ENCODE measurements at places on chromosomes 5 and 9. TPM values are rescaled to one million over a fixed set of nuclear protein-coding genes. Genes with fewer than 3 reads are reported as not detected.
A peak's percentile ranks its signal among the peaks of the same experiment; 100 is the strongest.

GRCh38 chr9:9963841-9964240, 649.0 kb downstream of the PTPRD start:
- no peak for DNase-seq

DNA sequence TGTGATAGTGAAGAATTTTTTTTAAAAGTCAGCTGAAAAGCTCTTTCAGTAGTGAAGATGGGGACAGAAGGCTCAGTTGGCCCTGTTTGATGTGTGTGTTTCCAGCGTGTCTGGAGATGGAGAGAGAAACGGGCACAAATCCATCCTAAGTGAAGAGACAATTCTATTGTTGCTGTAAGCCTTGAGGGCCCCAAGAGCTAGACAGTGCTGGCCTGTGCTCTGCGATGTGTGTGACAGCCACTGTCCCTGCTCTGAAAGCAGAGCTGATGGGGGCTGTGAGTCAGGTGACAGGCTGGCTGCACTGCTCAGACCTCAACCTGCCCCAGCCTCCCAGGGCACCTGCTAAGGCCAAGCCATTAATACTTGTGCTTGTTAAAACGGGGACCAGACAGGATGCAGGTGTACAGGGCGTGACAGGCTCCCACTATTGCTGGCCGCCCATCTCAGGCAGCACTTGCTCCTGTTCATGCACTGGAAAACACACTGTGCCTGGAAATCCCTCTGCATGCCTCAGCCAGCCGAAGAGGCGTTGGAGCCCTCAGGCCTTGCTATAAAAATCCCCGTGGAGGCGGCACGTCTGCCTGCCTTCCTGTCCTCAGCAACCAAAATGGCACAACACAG, 44.6 kb upstream of the SEMA4D start:
- DNase-seq = no peak

RIC1 gene
- total RNA-seq = 71.2 TPM

GRCh38 chr9:87270221-87270847, 227.3 kb upstream of the DAPK1 start:
- peak; percentile 57 for DNase-seq

GRCh38 chr5:66542711-66543110, 53.5 kb upstream of the MAST4 start:
- no peak for DNase-seq

DNA sequence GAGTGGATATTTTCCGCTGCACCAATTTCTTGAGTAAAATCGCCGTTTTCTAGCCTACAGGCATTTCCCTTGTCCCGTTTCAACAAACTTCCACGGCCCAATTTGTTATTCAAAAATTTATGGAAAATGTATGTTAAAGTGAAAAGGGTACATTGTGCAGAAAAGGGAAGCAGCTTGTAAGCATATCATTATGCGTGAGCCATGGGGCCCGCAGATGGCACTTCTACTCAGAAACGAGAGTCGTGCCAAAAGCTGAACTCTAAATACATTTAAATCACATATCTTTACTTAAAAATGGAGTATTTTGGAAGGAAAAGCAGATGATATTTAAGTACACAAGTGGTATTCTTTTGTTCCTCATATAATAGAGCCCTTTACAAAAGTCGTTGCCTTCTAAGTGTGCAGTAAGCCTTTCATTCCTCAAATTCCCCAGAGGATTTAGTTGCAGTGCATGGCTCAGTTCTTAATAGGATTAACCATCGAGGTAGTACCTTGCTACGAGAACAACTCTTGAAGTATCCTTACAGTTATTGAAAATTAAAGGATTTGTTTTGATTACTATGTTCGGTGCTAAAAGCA, 1227.2 kb upstream of the WWC1 start:
- DNase-seq = no peak

- no peak for DNase-seq
Observed at GRCh38 chr5:105397749-105398148, 1835.2 kb upstream of the NUDT12 start.

DNA sequence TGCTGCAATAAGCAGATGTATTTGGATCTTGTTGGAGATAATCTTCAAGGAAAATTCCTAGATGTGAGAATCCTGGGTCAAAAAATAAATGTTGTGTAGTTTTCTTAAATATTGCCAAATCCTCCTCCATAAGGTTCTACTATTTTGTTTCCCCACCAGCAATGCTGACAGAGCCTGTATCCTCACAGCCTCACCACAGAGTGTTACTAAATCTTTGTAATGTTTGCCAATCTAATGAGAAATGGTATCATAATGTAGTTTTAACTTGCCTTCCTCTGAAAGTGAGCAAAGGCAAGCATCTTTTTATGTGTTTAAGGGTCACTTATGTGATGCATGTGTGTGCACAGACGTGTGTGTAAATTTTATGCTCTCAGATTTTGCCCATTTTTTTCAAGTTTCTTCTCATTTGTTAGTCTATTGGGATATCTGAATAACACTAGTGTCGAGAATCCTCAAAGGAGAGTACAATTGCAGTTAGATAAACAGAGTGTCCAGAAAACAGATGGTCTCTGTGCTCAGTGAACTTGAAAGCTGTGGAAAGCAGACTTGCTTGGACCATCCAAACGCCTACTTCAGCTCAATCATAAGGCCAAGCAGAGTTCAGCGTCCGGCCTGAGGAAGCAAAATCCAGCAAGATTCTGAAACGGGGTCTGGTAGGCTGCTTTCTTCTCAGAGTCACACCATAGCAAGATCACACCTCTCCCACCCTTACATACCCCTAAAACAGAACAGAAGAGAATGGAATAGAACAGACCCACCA, 35.7 kb upstream of the UGT3A1 start:
- DNase-seq = no peak

CCNJL gene
- 0.86 TPM for total RNA-seq

- DNase-seq = no peak
Observed at GRCh38 chr9:73243078-73243477, 91.4 kb downstream of the ANXA1 start.

GRCh38 chr9:81476813-81477490, 212.4 kb downstream of the TLE1 start:
- no peak for DNase-seq

GLRA1 gene
- not detected for total RNA-seq

DNA sequence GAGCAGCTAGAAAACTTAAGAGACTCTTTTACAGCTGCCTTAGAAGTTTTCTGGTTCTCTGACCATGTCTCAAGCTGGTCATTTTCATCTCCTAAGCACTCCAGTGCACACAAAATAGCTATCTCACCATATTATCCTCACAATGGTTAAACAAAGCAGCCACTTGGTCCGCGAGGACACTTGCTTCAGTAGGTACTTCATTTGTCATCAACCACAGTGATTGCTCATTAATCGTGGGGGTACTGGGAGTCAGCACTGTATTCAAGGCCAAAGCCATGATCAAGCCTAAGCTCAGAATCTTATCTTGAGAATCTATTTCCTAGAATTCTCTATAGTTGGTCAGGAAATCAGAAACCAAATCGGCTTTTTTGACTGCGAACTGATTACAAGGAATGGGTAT, 2.9 kb downstream of the ARL14EPL start:
- no peak for DNase-seq

ZNG1C gene
- 21.6 TPM for total RNA-seq

GRCh38 chr9:120307599-120307998, 272.4 kb downstream of the CDK5RAP2 start:
- no peak for DNase-seq

- peak; percentile 4 for DNase-seq
Observed at GRCh38 chr5:9233712-9234111, 312.2 kb downstream of the SEMA5A start.

- no peak for DNase-seq
Observed at GRCh38 chr5:140466981-140467742, 65.5 kb downstream of the ANKHD1 start.
